Activated CD8-positive, alpha-beta T cell treated with anti-CD3 and anti-CD28 coated beads for 36 hours (primary cell): ENCODE measurements at places on chromosomes 2 and 18.

DNA sequence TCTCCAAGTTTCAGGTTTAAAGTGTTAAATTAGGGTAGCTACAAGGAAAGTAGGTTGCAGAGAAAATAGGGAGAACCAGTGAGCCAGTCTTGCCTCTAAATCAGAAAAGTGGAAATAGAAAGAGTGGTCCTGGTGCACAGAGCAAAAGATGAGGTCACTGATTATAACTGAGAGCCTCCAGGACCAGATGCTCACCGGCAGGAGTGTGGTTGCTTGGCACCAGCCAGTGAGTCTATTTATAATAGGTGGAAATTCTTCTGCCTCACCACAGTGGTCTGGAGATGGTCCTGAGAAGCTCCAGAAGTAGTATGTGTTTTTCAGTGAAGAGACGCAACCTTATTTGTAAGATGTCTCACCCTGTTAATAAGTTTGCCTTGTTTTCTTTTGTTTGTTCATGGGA is 373.9 kb upstream of the KCNJ3 start:
- no peaks in the 10 kb centered on the region for H3K27me3 ChIP-seq
- no peak for DNase-seq
- H3K36me3 ChIP-seq, result no peaks in the 10 kb centered on the region
- no peaks in the 10 kb centered on the region for H3K4me1 ChIP-seq
- H3K27ac ChIP-seq, result no peak overlapping the region

GRCh38 chr2:33570681-33571080 is 28.4 kb downstream of the FAM98A start:
- H3K27me3 ChIP-seq, result no peaks in the 10 kb centered on the region
- no peak overlapping the region for H3K27ac ChIP-seq
- no peak for DNase-seq
- no peak overlapping the region for H3K4me3 ChIP-seq

- peaks cover 15% of the 10 kb centered on the region for H3K4me1 ChIP-seq
- H3K36me3 ChIP-seq, result no peaks in the 10 kb centered on the region
- peaks cover 2% of the 10 kb centered on the region for H3K27me3 ChIP-seq
- peak overlapping the region; percentile 17 for H3K27ac ChIP-seq
- no peak overlapping the region for H3K4me3 ChIP-seq
- DNase-seq, result no peak
Observed at GRCh38 chr2:20425371-20425881, 21.4 kb upstream of the RHOB start.

DNA sequence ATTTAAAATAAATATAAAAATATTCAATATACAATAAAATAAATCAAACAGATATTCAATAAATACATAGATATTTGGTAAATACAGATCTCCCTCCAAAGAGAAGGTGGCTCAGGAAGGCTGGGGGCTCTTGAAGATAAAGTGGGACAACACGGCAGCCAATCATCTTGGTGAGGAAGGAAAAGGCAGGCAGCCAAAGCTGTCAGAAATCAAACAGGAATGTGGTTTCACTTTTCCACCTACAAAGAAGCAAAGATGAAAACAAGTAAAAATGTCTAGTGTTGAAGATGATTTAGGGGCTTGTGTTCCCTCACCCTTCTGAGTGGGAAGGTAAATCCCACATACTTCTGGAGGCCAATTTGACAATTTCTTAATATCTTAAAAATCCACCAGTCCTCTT is 85.7 kb downstream of the B3GNT2 start:
- no peak overlapping the region for H3K27ac ChIP-seq
- no peak for DNase-seq
- no peaks in the 10 kb centered on the region for H3K27me3 ChIP-seq

DNA sequence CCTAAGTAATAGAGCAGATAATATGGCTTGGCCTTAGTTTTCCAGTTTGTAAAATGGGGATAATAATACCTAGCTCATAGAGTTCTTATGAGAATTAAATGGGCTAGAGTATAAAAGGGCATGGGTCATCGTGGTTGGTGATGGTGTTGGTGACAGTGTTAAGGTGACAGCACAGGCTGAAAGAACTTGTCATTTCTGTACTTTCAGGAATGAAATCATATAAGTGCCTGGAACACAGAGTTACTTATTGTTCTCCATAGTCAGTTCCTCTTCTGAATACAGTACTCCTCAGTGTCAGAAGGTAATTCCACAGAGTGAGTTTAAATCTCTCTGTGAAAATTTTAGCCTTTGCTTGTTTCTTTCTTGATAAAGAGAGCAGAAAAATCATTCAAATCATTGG is 42.4 kb downstream of the KIF5C start:
- H3K27me3 ChIP-seq, result no peaks in the 10 kb centered on the region
- H3K27ac ChIP-seq, result no peak overlapping the region
- no peaks in the 10 kb centered on the region for H3K36me3 ChIP-seq
- DNase-seq, result peak; percentile 52
- H3K4me1 ChIP-seq, result peaks cover 9% of the 10 kb centered on the region

DNA sequence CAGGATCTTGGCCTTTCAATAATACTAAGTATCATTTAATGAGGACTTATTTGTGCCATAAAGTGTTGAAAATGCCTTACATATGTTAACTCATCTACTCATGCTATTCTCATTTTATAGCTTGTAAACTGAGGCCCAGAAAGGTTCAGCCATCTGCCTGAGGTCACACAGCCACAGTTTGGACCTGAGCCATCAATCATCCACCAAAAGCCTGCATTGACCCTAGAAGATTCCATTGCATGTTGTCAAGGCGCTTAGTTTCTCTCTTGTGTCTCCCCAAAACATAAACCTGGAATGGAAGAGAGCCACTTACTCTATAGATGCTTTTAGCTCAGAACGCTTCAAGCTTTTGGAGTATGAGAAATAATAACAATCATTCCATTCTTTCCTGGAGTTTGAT is 26.8 kb downstream of the NPAS2 start:
- DNase-seq, result no peak
- peaks cover 7% of the 10 kb centered on the region for H3K4me1 ChIP-seq
- no peak overlapping the region for H3K4me3 ChIP-seq

GRCh38 chr18:3060667-3061580 is 48.0 kb upstream of the LPIN2 start:
- peak; percentile 79 for DNase-seq
- H3K4me3 ChIP-seq, result peak overlapping the region; percentile 74
- no peaks in the 10 kb centered on the region for H3K27me3 ChIP-seq
- H3K36me3 ChIP-seq, result peaks cover 3% of the 10 kb centered on the region

DNA sequence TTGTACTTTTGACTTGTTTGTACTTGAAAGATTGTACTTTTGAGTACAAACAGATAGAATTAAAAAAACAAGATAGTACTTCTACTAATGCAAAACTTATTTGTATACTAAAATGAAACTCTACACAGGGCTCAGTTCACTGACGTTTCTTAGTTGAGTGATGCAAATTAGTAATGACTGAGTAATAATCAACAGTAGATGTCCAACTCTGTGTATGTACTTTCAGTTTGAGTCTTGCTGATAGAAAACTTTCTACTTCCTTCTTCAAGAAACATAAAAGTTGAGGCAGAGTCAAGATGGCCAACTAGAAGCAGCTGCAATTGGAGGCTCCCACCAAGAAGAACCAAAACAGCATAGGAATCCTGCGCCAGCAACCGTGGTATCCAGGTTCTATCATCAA is 585.0 kb downstream of the NR4A2 start:
- no peaks in the 10 kb centered on the region for H3K36me3 ChIP-seq
- no peak overlapping the region for H3K4me3 ChIP-seq
- no peak overlapping the region for H3K27ac ChIP-seq
- H3K4me1 ChIP-seq, result no peaks in the 10 kb centered on the region
- no peak for DNase-seq

DNA sequence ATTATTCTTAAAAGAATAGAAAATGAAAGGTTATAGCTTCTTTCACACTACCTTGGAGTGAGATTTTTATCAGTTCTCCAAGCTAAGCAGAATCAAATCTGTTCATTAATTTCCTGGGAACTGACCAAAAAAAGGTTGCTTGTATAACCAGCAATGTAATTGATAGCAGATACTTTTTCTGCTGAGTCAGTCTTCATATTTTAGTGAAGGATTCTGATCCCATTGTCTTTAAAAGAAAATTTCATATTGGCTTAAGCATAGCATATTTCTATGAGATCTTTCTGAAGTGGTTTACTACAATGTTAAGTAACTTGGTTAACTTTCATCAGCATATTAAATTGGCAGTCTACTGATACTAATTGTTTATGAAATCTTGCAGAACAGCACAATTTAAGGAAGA is 338.0 kb downstream of the TMX3 start:
- no peak overlapping the region for H3K27ac ChIP-seq
- no peaks in the 10 kb centered on the region for H3K27me3 ChIP-seq
- no peaks in the 10 kb centered on the region for H3K4me1 ChIP-seq
- no peaks in the 10 kb centered on the region for H3K36me3 ChIP-seq
- no peak overlapping the region for H3K4me3 ChIP-seq

DNA sequence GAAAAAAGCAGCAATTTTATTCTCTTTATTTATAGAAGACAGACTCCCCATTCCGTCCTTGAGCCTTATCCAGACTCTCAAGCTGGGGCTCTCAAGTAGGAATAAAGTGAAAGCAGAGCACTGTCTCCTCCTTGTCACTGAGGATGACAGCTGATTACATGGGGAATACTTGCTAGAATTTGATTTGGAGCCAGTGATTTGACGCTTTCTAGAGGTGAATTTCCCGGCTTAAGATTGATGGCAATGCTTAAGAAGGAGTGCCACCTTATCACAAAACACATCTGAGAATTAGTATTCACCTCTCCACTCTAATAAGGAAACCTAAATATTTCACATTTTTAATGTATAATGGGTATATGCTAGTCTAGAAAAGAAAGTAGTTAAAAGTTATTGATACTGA is 135.4 kb upstream of the SLC39A10 start:
- no peak overlapping the region for H3K27ac ChIP-seq
- H3K27me3 ChIP-seq, result no peaks in the 10 kb centered on the region
- H3K4me1 ChIP-seq, result peaks cover 16% of the 10 kb centered on the region
- H3K4me3 ChIP-seq, result no peak overlapping the region
- H3K36me3 ChIP-seq, result peaks cover 3% of the 10 kb centered on the region

DNA sequence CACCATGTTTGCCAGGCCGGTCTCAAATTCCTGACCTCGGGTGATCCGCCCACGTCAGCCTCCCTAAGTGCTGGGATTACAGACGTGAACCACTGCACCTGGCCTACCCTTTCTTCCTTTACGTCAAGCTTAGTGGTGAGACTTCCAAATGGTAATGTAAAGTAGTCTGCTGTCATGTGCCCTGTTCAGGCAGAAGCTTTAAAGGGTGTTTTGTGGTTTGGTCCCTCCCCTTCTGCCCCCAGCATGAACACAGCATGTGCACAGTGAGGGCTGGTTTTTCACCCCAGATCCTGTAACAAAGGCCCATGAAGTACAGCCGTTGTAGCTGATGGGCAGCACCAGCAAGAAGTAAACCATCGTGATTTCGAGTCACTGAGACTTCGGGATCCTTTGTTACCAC is 2.7 kb upstream of the DTYMK start:
- H3K27ac ChIP-seq, result no peak overlapping the region
- DNase-seq, result no peak
- H3K4me1 ChIP-seq, result peaks cover 27% of the 10 kb centered on the region

GRCh38 chr18:47036298-47036874 is 965 bp upstream of the ELOA2 start:
- DNase-seq, result peak; percentile 8
- H3K36me3 ChIP-seq, result no peaks in the 10 kb centered on the region
- no peak overlapping the region for H3K27ac ChIP-seq

- H3K4me1 ChIP-seq, result no peaks in the 10 kb centered on the region
- no peak overlapping the region for H3K27ac ChIP-seq
- no peak overlapping the region for H3K4me3 ChIP-seq
- peaks cover 3% of the 10 kb centered on the region for H3K27me3 ChIP-seq
- DNase-seq, result no peak
Observed at GRCh38 chr2:65746931-65747675, 314.7 kb upstream of the SPRED2 start.

- no peak overlapping the region for H3K27ac ChIP-seq
- DNase-seq, result no peak
- H3K4me1 ChIP-seq, result no peaks in the 10 kb centered on the region
- H3K27me3 ChIP-seq, result no peaks in the 10 kb centered on the region
- H3K4me3 ChIP-seq, result no peak overlapping the region
Observed at GRCh38 chr2:25651066-25651465, 22.3 kb downstream of the DTNB start.
